ENCODE measurements at places on chromosomes 6 and 20.
A peak's percentile ranks its signal among the peaks of the same experiment; 100 is the strongest.

- peak; percentile 40 for DNase-seq
Observed at GRCh38 chr6:129644567-129645015, 65.4 kb downstream of the ARHGAP18 start.

DNA sequence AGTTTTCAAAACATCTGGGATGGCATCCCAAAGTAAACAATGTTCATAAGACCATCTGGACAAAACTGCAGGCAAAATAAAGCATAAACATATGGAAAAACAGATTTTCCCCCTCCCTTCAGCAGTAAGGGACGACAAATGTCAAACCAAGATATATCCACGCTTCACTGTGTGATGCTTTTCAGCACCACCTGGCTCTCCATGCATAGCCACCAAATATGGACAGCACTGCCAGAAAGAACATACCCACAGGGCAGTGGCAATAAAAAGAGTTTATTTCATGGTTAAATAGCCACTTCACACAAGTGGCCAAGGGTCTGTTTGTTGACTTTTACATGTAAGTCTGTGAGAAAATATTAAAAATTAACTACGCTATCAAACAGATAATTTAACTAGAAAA is 23.1 kb downstream of the USP45 start:
- no peak for DNase-seq

- DNase-seq = no peak
Observed at GRCh38 chr20:44409132-44409600, 53.7 kb downstream of the HNF4A start.

DNA sequence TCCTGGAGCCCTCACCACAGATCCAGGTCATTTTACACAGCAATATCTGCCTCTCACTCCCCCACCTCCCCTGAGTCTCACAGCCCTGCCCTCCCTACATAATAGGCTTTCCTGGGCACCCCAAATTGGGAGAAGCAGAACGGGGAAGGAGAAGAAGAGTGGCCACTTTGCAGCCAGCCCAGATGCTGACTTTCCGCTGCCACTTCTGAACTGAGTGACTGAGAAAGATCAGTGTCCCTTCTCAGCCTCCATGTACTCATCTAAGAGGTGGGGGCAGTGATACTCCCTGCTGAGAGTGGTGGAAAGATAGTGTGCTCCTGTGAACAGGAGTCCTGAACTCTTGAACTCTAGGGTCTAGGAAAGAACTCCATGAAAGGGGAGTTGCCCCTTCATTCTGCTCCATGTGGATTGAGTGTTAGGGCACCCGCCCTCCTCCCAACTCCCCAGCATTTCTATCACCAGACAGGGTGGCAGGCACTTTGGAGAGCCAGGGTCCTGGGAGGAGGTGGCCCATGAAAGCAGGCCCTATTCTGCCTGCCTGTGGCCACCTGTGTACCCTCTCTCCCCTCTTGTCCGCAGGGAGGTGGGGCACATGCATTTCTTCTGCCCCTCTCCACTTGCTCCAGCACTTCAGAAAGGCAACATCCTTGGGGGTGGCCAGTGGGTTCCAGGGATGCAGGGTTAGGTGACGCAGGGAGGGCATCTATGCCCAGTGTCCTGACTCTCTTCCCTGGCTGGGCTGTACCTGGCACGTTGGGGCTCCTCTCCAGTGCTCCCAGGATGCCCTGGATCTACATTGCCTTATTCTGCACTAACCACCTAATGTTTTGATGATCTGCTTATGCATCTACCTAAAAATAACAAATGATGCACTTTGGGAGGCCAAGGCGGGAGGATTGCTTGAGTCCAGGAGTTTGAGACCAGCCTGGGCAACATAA is 38.3 kb upstream of the MRPS18A start:
- DNase-seq = no peak

GRCh38 chr20:33372993-33373441 is 28.3 kb downstream of the CDK5RAP1 start:
- no peak for DNase-seq

DNA sequence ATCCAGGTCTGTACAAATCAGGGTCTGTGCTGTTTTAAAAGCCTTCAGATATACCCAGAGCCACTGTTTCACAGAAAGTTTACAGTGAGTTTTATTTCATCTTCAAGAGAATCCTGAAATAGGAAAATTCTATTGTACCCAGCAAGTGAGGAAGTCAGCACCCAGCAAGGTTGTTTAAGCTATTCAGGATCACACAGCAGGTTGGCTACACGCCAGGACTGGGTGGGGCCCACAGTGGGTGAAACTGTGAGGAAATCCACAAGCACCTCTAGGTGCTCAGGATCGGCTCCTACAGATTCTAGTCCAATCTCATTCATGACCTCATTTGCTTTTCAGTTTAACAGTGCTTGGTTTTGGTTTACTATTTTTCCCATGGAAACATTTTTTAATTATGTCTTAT is 128.9 kb downstream of the SYNDIG1 start:
- DNase-seq = no peak

DNA sequence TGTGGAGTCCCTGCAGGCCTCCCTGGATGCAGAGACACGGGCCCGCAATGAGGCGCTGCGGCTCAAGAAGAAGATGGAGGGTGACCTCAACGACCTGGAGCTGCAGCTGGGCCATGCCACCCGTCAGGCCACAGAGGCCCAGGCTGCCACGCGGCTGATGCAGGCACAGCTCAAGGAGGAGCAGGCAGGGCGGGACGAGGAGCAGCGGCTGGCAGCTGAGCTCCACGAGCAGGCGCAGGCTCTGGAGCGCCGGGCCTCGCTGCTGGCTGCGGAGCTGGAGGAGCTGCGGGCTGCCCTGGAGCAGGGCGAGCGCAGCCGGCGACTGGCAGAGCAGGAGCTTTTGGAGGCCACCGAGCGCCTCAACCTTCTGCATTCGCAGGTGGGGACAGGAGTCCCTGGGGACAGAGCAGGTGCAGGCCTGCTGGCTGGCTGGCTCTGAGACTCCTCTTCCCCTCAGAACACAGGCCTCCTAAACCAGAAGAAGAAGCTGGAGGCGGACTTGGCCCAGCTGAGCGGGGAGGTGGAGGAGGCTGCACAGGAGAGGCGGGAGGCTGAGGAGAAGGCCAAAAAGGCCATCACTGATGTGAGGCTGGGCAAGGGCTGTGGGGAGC is 44.7 kb downstream of the MYH7B start:
- no peak for DNase-seq

- peak; percentile 83 for DNase-seq
Observed at GRCh38 chr20:57006411-57007170, 259.9 kb downstream of the BMP7 start.

- DNase-seq = peak; percentile 62
Observed at GRCh38 chr6:38057994-38058393, 238.5 kb downstream of the ZFAND3 start.

GRCh38 chr6:170259278-170259677 is 31.6 kb downstream of the DLL1 start:
- no peak for DNase-seq

GRCh38 chr6:158073776-158074175 is 92.1 kb downstream of the SYNJ2 start:
- no peak for DNase-seq

GRCh38 chr6:114282292-114282691 is 60.5 kb downstream of the HS3ST5 start:
- DNase-seq = no peak

- DNase-seq = no peak
Observed at GRCh38 chr20:1808101-1808500, 87.1 kb upstream of the SIRPA start.

GRCh38 chr20:9306521-9306920 is 207.9 kb upstream of the LAMP5 start:
- no peak for DNase-seq

DNA sequence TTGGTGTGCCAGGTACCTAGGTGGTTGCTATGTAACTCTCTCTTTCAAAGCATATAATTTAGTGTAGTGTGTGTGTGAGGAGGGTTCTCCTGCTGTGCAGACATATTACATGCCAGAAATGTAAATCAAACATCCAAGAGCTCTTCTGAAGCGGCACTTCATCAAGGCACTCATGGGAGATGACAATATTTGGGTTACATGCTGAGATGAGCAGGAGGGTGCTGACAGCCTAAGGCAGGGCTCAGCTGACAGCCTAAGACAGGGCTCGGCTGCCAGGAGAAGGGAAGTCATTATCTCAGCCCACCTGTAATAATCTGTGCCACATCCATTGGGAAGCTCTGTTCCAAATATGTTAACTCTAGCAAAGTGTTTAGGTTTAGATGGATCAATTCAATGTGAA is 39.1 kb downstream of the ADGRF5 start:
- no peak for DNase-seq

- DNase-seq = no peak
Observed at GRCh38 chr6:117206944-117207687, 58.2 kb upstream of the VGLL2 start.

DNA sequence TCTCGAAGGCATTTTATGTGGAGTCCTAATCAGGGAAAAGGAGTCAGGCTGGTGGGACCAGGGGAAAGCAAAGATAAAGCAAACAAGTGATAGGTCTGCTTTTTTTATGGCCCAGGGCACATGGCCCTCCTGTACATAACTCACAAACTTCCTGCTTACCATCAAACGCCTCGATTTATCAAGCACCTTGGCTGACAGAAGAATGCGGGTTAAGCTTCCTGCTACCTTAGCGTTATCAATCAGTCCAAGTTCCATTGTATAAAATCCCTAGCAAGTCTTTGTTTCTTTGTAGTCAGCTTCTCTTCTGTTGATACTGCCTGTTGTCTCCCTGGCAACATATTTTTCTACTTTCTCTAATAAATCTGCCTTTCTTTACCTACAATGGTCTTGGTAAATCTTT is 4.1 kb upstream of the TRIM27 start:
- no peak for DNase-seq

GRCh38 chr6:56399250-56399671 is 151.9 kb upstream of the COL21A1 start:
- DNase-seq = no peak

DNA sequence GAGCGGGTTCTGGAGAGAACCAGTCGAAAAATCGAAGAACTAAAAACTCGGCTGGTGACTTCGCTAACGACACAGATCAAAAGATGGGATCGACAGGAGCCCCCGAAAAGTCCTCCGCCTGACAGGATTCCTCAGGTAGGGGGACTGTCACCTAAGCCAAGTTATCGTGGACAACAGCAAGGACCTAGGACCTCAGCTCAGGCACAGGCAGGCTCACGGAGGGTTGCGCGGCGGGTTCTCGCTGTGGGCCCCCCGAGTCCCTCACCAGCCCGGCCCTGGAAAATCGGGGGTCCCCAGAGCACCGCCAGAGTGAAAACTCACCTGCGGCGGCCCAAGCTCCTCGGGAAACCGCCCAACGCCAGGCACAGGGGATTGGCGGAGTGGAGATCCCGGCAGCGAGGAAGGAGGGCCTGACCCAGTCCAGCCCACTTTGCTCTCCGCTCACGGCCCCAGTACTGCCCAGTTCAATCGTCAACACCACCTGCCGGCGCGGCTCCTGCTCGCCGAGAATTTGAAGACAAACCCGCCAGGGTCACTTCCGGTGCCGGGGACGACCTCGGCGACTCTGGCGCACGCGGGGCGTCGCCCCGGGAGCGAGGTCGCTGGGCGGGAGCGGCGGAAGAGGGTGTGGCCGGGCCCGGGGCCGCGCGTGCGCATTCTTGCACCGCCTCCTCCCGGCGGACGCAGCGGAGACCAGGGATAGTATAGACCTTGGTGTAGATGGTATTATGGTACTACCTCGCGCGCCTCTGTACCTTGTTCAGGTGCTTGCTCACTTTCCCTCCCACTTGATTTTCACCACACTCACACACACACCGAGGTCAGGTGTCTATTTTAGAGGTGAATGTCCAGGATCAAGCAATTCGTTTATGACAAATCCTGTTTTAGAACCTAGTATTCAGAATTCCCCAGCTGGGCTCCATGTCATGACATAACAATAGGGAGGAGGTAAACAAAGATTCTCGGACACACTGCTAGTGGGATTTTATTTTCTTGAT is at the start of gene KATNA1:
Gene KATNA1, minus strand, starts transcription at position 567 of the 998 bp plus-strand sequence. CDS start 10,167 bp downstream, outside the sequence.
- DNase-seq = peak; percentile 75

- no peak for DNase-seq
Observed at GRCh38 chr6:54601600-54602300, 244.8 kb upstream of the FAM83B start.

DNA sequence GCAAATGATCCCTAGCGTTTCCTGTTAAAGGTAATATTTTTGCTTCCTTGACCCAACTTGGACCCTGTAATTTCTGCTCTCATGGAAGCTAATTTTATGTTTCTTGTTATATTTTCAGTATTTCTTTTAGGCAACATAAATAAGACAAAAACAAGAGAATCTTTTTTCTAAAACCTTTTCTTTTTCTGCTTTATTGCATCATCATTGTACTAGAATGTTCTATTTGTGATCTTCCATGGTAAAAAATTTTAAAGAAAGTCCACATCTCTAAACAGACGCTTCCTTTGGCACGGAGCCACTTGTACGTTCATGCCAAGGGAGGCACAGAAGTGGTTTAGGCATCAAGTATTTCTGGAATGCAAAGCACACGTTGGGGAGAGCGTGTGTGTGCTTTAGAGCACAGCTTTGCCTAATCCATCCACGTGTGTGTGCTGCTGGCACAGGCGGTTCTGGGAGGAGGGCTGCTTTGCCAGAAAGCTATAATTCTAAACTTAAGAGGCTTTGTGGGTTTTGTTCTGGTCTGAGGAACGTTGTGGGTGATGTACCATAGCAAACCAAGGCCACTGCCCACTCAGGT is 98.3 kb downstream of the SASH1 start:
- DNase-seq = peak; percentile 93

DNA sequence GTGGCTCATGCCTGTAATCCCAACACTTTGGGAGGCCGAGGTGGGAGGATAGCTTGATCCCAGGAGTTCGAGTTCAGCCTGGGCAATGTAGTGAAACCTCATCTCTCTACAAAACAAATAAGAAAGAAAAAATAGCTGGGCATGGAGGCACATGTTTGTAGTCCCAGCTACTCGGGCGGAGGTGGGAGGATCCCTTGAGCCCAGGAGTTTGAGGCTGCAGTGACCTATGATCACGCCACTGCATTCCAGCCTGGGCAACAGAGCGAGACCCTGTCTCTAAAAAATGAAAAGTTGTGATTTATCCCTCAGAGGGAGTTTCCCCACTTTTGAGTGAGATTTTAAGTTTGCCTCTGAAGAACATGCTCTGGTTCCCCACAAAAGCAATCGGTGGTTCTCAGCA is 17.4 kb upstream of the BMP7 start:
- peak; percentile 78 for DNase-seq

- DNase-seq = no peak
Observed at GRCh38 chr20:23776067-23776771, 25.5 kb upstream of the CST1 start.

DNA sequence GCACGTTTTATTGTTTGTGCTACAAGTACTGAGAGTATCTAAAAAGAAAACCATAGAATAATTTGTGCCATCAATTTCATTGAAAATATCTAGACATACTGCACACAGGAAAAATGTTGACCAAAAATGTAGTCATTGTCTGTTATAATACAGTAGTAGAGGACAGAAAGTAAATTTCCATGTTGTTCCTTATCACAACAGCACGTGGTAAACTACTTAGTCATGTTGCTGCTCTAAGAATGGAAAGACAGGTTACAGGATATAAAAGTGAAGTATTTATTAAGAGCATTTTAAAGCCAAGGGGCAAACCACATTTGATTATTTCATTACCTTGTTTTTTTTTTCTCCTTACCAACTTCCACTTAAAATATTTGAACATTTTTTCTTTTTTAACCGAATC is 89.0 kb upstream of the CEP85L start:
- DNase-seq = no peak

DNA sequence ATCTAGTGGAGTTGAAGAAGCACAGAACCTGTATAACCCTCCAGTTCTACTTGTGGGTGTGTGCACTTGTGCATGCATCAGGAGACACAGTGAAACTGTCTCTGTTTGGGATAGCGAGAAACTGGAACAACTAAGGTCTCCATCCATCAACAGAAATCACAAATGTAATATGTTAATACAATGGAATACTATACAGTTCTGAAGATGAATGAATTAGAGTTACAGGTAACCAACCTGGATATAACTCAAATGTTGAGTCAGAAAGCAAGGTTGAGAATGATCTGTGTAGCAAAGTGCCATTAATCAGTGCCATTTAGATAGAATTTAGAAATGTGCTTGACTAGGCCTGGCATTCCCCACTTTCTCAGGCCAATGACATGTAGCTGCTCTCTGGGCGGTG is 4.6 kb upstream of the NSFL1C start:
- DNase-seq = no peak

All from kidney glomerular epithelial cell (primary cell).